NCI-H2029 (cell line): ENCODE measurements at places on chromosomes 7 and 10.

- no peak for DNase-seq
Measured at GRCh38 chr10:62492012-62492869, 118.1 kb downstream of the ZNF365 start.

GRCh38 chr10:81866753-81867152, 8.2 kb upstream of the NRG3 start:
- DNase-seq = no peak

- no peak for DNase-seq
Measured at GRCh38 chr10:111100198-111100597, 23.4 kb downstream of the ADRA2A start.

GRCh38 chr7:17492437-17492836, 194.0 kb downstream of the AHR start:
- DNase-seq = no peak

- DNase-seq = no peak
Measured at GRCh38 chr7:93882468-93882867, 8.1 kb downstream of the TFPI2 start.

DNA sequence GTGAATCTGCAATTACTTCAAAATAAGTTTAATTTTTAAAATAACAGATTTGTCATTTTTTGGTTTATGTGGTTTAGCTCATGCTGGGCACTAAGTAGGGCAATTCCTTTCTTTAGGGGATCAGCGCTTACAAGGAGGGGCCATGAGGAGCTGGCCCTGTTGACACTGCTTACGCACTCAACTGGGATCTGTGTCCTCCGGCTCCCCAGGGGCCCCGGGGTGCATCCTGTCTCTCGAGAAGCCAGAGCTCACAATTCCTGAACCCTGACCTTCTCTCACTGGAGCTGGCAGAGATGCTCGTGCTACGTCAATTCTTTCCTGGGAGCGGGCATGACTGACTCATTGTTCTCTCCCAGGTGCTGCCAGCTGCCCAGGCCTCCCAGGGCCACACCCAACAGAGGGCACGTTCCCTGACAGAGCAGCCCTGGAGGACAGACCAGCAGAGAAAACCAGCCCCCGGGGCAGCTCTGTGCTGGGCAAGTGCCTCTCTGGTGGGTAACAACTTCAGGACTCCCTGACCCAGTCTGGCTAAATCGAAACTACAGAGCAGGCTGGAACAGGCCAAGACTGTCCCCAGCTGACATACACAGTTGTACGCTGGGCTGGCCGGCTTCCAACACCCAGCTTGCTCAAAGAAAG, 36.8 kb downstream of the CTBP2 start:
- peak; percentile 27 for DNase-seq
